Sigmoid colon (tissue), 7 donors: ENCODE measurements at places on chromosomes 2 and 18. TPM values are rescaled to one million over a fixed set of nuclear protein-coding genes. Genes with fewer than 3 reads are reported as not detected.

GCG gene
- not detected for total RNA-seq

CHRND gene
- not detected for total RNA-seq

UGT1A1 gene
- total RNA-seq = not detected

GRCh38 chr2:37232131-37232933, 874 bp downstream of the NDUFAF7 start:
- DNase-seq = peak; percentile 68

DNA sequence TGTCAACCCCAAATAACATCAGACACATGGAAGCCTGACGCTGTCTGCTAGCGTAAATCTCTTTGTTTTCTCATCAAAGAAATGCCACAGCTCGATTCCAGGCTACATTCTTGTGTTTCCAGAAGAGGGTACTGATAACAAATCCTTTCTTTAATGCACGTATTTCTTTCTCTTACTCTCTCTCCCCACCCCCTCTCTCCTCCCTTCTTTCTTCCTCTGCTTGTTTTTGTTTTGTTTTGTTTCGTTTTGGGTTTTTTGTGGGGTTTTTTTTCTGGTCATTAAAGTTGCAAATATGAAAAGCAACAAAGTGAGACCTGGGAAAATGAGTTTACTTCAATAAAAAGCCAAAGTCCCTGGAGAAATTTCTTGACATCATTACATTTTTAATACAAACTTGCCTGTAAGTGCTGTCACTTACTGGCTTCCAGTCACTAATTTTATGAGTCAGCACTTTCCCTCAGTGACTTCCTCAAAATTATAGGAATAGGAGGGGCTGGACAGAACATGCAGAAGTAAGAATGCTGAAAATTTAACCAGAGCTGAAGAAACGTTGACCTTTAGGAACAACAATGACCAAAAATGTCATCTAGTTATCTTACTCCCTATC, 106.7 kb upstream of the NABP1 start:
- DNase-seq = no peak
